Endothelial cell of coronary artery (primary cell): ENCODE measurements at places on chromosomes 12 and 14. TPM values are rescaled to one million over a fixed set of nuclear protein-coding genes. Genes with fewer than 3 reads are reported as not detected.

Gene ANO4
- total RNA-seq: under 0.01 and 0.94 TPM in 2 replicates

Gene ENDOU
- 0.09 TPM in 1 of 2 replicates, not detected in the other for total RNA-seq

Gene AMN
- 0.09 and 0.19 TPM in 2 replicates for total RNA-seq

Gene KRT1
- total RNA-seq: not detected in 2 replicates

Gene EIF2S3B
- 0.99 and 1.2 TPM in 2 replicates for total RNA-seq

Gene TAS2R50
- total RNA-seq: 1.8 and 4.0 TPM in 2 replicates

Gene TCTN1
- 8.0 and 13.0 TPM in 2 replicates for total RNA-seq

Gene FOXN4
- not detected in 2 replicates for total RNA-seq

Gene SPATS2
- 40.1 and 46.0 TPM in 2 replicates for total RNA-seq

Gene PRPH
- 0.19 and 0.36 TPM in 2 replicates for total RNA-seq

Gene JPH4
- not detected in 2 replicates for total RNA-seq

Gene SYT1
- total RNA-seq: 1.7 TPM in 2 replicates

Gene RAB5B
- total RNA-seq: 28.2 and 39.9 TPM in 2 replicates

Gene ZC2HC1C
- total RNA-seq: 0.90 and 0.94 TPM in 2 replicates

Gene DNAJC22
- total RNA-seq: 0.27 and 2.0 TPM in 2 replicates

Gene CLEC7A
- 0.09 and 0.18 TPM in 2 replicates for total RNA-seq

Gene TMEM106C
- 38.6 and 65.9 TPM in 2 replicates for total RNA-seq

Gene CISTR
- total RNA-seq: not detected in 2 replicates

Gene GPATCH2L
- total RNA-seq: 48.0 and 64.2 TPM in 2 replicates

Gene PIWIL1
- not detected in 2 replicates for total RNA-seq

Gene LIN7A
- total RNA-seq: 0.18 and 2.7 TPM in 2 replicates

Gene ADAM21
- 0.18 and 0.38 TPM in 2 replicates for total RNA-seq

Gene CACNA1C
- 0.09 TPM in 1 of 2 replicates, not detected in the other for total RNA-seq

Gene PRB2
- total RNA-seq: not detected in 2 replicates

Gene BTBD6
- 50.4 and 52.6 TPM in 2 replicates for total RNA-seq

Gene SRRM4
- total RNA-seq: not detected in 2 replicates

Gene RND1
- 1.5 and 2.9 TPM in 2 replicates for total RNA-seq

Gene ACVRL1
- 448 and 520 TPM in 2 replicates for total RNA-seq
